ENCODE measurements at places on chromosomes 16 and 17. TPM values are rescaled to one million over a fixed set of nuclear protein-coding genes. Genes with fewer than 3 reads are reported as not detected.

DNA sequence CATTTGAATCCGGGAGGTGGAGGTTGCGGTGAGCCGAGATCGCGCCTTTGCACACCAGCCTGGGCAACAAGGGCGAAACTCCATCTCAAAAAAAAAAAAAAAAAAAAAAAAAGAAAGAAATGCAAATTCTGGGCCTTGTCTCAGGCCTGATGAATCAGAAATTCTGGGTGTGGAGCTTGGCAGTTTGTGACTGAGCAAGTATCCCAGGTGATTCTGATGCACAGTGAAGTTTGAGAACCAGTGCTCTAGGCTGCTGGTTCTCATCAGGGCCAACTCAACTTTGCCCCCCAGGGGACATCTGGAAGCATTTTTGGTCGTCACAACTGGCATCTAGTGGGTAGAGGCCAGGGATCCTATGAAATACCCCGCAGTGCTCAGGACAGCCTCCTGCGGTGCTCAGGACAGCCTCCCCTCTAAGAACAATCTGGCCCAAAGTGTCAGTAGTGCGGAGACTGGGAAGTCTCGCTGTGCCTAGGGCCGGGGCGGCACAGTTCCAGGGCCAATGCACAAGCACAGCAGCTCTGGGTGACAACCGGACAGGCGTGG, 55.9 kb downstream of the SDK2 start:
- DNase-seq, result no peak
- H3K36me3 ChIP-seq, result no peaks in the 10 kb centered on the region
- peaks cover 41% of the 10 kb centered on the region for H3K4me1 ChIP-seq
- no peak overlapping the region for H3K27ac ChIP-seq
- no peak overlapping the region for H3K4me3 ChIP-seq

DNA sequence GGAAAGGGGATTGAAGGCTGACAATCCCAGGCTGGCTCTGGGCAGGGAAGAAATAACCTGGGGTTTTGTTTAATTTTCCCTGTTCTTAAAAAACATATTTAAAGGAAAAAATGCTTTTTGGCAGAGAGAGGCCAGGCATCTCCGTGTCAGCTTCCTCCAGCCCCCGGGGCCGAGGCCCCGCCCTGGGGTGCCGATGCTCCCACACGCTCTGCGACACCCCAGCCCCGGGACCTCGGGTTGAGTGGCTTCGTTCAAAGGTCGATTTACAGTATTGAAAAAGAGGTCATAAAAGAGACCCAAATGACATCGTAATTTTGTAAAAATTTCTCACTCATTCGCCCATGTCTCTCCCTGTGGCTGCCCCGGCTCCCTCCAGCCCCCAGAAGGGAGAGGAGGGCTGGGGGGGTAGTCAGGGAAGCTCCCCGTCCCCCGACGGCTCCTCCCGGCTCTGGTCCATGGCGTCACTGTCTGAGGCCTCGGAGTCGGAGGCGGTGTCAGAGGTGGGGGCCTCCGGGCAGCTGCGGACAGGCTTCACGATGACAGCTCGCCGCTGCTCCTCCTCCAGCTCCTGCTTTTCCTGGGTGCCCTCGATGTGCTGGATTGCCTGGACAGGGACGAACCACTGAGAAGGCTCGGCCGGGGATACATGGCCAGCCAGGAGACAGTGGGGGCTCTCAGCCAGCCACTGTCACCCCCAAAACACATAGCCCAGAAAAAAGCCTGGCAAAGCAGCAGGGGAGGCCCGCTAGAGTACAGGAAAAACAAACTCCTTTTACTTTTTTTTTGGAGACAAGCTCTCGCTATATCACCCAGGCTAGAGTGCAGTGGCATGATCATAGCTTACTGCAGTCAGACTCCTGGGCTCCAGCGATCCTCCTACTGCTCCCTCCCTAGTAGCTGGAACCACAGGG, 14.9 kb downstream of the TFAP4 start:
- H3K4me3 ChIP-seq, result no peak overlapping the region
- peaks cover 12% of the 10 kb centered on the region for H3K36me3 ChIP-seq
- DNase-seq, result no peak
- no peaks in the 10 kb centered on the region for H3K4me1 ChIP-seq
- no peak overlapping the region for H3K27ac ChIP-seq

CHAD gene
- not detected for total RNA-seq

TBX2 gene
- total RNA-seq, result 0.13 TPM

DNA sequence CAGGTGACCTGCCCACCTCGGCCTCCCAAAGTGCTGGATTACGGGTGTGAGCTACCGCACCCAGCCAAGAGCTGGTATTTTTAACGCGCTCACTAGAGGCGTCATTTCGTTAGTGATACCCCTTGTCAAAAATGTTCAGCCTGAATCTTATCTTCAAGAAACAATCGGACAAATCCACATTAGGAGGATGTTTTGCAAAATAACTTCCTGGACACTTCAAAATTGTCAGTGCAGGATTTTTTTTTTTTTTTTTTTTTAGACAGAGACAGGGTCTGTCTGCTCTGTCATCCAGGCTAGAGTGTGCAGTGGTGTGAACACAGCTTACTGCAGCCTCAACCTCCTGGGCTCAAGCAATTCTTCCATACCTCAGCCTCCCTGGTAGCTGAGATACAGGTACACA, 63.0 kb downstream of the RMI2 start:
- no peak overlapping the region for H3K27ac ChIP-seq
- no peak for DNase-seq
- no peaks in the 10 kb centered on the region for H3K4me1 ChIP-seq
- H3K4me3 ChIP-seq, result no peak overlapping the region
- no peaks in the 10 kb centered on the region for H3K27me3 ChIP-seq
- H3K36me3 ChIP-seq, result no peaks in the 10 kb centered on the region

- H3K27ac ChIP-seq, result no peak overlapping the region
- no peak for DNase-seq
- H3K4me3 ChIP-seq, result no peak overlapping the region
These were observed 3.9 kb upstream of the TRIM25 start for GRCh38 chr17:56917559-56918296.

GPR142 gene
- not detected for total RNA-seq

SAP30BP gene
- total RNA-seq, result 111 TPM

DNA sequence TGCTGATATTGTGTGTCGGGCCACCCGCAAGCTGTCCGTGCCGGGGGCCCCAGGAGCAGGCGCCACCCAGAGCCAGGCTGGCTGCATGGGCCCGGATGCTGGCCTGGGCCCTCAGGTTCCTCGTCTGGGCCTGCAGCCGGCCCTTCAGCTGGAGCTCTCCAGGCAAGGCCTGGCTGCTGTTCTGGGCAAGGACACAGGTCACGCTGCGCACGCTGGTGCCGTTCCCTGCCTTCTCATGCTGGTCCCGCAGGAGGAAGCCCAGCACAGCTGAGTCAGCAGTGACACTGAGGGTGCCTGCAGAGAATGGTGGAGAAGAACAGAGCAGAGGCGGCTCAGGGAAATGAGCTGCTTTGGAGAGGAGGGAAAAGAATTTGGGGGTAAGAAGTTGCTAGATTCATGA, 79.9 kb downstream of the RMI2 start:
- no peaks in the 10 kb centered on the region for H3K36me3 ChIP-seq
- no peak overlapping the region for H3K4me3 ChIP-seq

TBC1D3I gene
- 0.51 TPM for total RNA-seq

GRCh38 chr17:15941781-15942180, 3.1 kb upstream of the ADORA2B start:
- no peaks in the 10 kb centered on the region for H3K27me3 ChIP-seq
- no peak overlapping the region for H3K4me3 ChIP-seq
- no peaks in the 10 kb centered on the region for H3K4me1 ChIP-seq
- no peak overlapping the region for H3K27ac ChIP-seq
- no peaks in the 10 kb centered on the region for H3K36me3 ChIP-seq
- no peak for DNase-seq

CCL2 gene
- 6.6 TPM for total RNA-seq

- H3K27ac ChIP-seq, result no peak overlapping the region
- H3K36me3 ChIP-seq, result peaks cover 4% of the 10 kb centered on the region
- H3K4me1 ChIP-seq, result no peaks in the 10 kb centered on the region
- H3K4me3 ChIP-seq, result no peak overlapping the region
- H3K27me3 ChIP-seq, result no peaks in the 10 kb centered on the region
These were observed 12.6 kb downstream of the NXPH3 start for GRCh38 chr17:49588312-49588711.

RNF112 gene
- total RNA-seq, result 0.18 TPM

DNA sequence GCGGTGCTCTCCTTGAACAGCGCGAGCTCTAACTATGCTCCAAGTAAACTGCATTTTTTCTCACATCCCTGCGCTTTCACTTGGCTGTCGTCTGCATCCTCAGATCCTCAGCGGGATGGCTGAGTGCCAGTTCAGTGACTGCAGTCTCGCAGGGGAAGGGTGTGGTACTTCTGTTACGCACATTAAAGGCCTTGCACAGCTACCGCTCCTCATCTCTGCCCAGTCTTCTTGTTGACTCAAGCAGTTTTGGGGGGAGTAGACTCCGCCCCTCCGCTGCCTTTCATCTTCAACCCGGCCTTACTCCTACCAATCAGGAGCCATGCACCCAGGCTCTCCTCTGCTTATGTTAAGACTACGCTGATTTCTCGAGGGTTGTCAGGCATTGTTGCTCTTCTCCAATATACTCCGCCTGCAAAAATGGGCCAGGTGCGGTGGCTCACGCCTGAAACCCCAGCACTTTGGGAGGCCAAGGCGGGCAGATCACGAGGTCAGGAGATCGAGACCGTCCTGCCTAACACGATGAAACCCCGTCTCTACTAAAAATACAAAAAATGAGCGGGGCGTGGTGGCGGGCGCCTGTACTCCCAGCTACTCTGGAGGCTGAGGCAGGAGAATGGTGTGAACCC, 10.0 kb downstream of the ATP5PD start:
- DNase-seq, result peak; percentile 96
- H3K27me3 ChIP-seq, result no peaks in the 10 kb centered on the region
- peak overlapping the region; percentile 39 for H3K4me3 ChIP-seq
- H3K27ac ChIP-seq, result peak overlapping the region; percentile 71
- peaks cover 50% of the 10 kb centered on the region for H3K4me1 ChIP-seq

Measured in CD8-positive, alpha-beta memory T cell (primary cell).